ENCODE measurements at places on chromosomes 12 and 14.

DNA sequence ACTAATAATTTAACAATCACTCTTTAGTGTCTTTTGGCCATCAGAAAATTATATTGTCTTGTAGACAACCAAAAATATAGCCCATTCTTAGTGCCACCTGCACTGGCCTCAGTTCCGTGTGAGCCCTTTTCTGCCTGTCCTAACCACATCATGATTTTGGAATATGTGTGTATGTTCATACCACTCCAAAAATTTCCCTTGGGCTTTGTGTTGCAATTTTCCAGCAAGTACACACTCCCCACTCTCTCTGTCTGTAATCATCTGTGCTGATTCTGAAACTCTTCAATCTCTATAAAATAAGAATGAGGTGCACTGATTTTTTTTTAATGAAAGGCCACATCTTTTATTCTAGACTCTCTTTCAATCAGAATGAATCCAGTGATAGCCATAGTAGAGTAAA, 196.0 kb downstream of the PIK3C2G start:
- no peak for DNase-seq

DNA sequence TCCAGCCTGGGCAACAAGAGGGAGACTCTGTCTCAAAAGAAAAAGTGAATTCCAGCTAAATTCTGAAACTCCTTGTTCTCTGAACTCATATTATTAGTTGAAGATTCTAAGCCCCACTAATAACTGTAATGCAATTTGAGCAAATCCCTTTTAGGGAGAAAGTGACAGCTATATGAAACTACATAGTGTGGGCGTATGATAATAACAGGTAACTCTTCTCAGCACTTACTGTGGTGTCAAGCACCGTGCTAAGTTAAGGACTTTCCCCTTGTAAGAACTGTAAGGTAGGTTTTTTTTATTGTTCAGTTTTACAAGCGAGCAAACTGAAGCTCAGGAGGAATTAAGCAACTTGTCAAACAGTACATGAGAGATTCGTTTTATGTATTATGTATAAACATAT, 5.4 kb downstream of the ANKRD13A start:
- DNase-seq, result no peak

DNA sequence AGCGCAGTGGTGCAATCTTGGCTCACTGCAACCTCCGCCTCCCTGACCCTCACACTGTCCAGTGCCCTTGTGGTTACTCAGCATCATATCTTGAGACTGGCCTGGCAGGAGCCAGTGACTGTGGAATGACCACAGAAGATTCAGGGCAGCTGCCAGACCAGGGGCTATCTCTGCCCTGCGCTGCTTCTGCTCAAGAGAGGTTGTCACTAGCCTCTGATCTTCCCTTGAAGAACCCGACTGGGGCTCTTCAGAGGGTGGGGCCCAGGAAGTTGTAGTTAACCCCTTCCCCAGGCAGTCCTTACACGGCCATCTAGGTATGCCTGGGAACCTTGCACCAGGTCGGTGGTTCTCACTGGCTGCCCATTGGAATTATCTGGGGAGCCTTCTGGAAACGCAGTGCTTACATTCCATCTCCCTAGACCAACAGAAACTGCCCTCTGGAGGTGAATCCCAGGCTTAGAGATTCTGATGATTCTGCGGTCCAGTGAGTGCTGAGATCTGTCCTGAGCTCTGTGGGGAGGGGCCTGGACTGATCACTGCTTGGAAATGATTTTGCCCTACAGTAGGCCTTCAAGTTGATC, 41.4 kb downstream of the PLEKHG3 start:
- DNase-seq, result no peak

- DNase-seq, result no peak
These were observed 207.5 kb downstream of the KIF26A start for GRCh38 chr14:104345621-104346462.

DNA sequence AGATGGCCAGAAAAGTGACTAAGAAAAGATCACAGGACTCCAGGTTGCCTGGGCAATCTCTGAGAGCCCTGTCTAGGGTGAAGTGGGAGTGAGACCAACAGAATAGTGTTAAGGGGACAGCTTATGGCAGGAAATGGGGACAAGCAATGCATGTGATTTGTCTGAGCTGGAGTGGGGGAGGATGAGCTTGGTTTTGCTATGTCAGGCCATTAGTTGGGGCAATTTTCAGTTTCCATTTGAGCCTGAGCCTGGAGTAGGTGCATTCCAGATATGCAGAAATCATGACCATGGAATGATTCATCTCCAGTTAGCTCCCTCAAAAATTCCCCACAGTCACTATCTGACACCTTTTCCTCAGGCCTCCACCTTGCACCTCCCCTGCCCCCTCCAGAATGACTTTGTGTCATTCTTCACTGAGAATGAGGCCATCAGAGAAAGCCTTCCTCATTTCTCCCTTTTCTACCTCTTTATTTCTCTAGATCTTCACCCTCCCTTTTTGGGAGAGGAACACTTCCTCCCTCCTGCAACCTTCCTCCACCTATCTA, 150.9 kb upstream of the PLEKHG7 start:
- no peak for DNase-seq
